IMR-90 (cell line): ENCODE measurements at places on chromosomes 12 and 14. TPM values are rescaled to one million over a fixed set of nuclear protein-coding genes. Genes with fewer than 3 reads are reported as not detected.

Gene MBIP
- polyA plus RNA-seq = 16.5 and 17.4 TPM in 2 replicates

Gene AKAP5
- polyA plus RNA-seq = 0.14 and 0.21 TPM in 2 replicates

Gene PDZRN4
- not detected in 2 replicates for polyA plus RNA-seq

Gene INTS13
- polyA plus RNA-seq = 9.2 and 9.9 TPM in 2 replicates

Gene AVPR1A
- not detected in 2 replicates for polyA plus RNA-seq

Gene CMA1
- polyA plus RNA-seq = not detected in 2 replicates

Gene SOAT2
- polyA plus RNA-seq = 0.39 and 0.55 TPM in 2 replicates

Gene KCNC2
- not detected in 2 replicates for polyA plus RNA-seq

Gene TAS2R13
- 0.03 TPM in 1 of 2 replicates, not detected in the other for polyA plus RNA-seq

Gene DDX11
- 17.6 and 20.0 TPM in 2 replicates for polyA plus RNA-seq

Gene TMEM233
- not detected in 2 replicates for polyA plus RNA-seq

Gene PCNX4
- polyA plus RNA-seq = 44.7 and 55.4 TPM in 2 replicates

Gene FNTB
- polyA plus RNA-seq = 17.8 and 18.5 TPM in 2 replicates

Gene GPR135
- polyA plus RNA-seq = 1.9 and 2.4 TPM in 2 replicates

Gene PPFIA2
- polyA plus RNA-seq = 0.29 TPM in 1 of 2 replicates, not detected in the other

Gene CD27
- 0.07 and 0.10 TPM in 2 replicates for polyA plus RNA-seq

Gene RIPK3
- 0.09 TPM in 1 of 2 replicates, not detected in the other for polyA plus RNA-seq

Gene KRT6C
- not detected in 2 replicates for polyA plus RNA-seq

Gene MON2
- 9.9 and 13.2 TPM in 2 replicates for polyA plus RNA-seq
